ENCODE measurements at places on chromosomes 3 and 15. TPM values are rescaled to one million over a fixed set of nuclear protein-coding genes. Genes with fewer than 3 reads are reported as not detected.

DNA sequence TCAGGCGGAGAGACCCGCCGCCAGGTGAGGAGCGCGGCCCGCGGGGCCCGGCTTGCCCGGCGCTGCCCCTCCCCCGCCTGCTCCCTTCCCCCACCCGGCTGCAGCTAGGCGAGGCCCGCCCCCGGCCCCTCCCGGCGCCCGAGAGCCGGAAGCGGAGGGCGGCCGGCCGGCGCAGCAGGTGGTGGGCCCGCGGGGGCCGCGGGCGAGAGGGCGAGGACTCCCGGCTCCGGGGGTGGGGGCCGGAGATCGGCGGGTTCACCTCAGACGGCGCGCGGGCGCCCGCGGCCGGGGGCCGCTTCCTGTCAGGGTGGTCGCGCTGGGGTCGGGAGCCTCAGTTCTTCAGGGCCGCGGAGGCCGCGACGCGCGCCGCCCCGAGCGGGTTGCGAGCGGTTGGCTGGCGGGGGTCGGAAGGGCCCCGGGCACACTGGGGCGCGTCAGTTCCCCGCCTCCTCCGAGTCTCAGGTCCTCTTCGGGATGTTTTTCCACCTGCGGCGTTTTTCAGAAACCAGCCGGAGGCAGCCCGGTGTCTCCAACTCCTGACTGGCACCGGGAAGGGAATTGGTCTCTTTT is 395 bp downstream of the ZFAND6 start:
- no peak for DNase-seq
- no peaks in the 10 kb centered on the region for H3K27me3 ChIP-seq
- H3K4me3 ChIP-seq, result peak overlapping the region; percentile 83
- no peaks in the 10 kb centered on the region for H3K36me3 ChIP-seq
- H3K4me1 ChIP-seq, result peaks cover 25% of the 10 kb centered on the region

DNA sequence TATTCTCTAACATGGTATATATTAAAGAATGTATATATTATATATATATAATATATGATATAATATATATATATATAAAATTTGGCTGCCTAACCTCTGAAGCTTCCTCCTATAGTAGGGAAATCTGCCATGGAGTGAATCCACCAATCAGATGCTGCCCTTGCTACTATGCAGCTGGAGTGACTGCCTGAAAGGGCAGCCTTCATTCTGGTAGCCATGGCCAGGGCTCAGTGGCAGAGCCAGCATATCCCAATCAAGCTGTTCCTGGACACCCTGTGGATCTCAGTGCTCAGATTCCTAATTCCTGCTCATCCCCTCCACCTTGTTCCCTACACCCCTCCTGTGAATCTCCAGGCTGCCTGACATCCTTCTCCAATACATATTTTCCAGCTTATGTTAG is 2.2 kb upstream of the SH3GL3 start:
- H3K27me3 ChIP-seq, result no peaks in the 10 kb centered on the region
- no peak overlapping the region for H3K27ac ChIP-seq
- H3K4me3 ChIP-seq, result no peak overlapping the region
- no peak for DNase-seq
- H3K36me3 ChIP-seq, result no peaks in the 10 kb centered on the region

GRCh38 chr15:91522605-91523332 is 330.7 kb upstream of the SLCO3A1 start:
- peaks cover 5% of the 10 kb centered on the region for H3K4me1 ChIP-seq
- H3K36me3 ChIP-seq, result no peaks in the 10 kb centered on the region
- DNase-seq, result no peak
- no peak overlapping the region for H3K27ac ChIP-seq

DNA sequence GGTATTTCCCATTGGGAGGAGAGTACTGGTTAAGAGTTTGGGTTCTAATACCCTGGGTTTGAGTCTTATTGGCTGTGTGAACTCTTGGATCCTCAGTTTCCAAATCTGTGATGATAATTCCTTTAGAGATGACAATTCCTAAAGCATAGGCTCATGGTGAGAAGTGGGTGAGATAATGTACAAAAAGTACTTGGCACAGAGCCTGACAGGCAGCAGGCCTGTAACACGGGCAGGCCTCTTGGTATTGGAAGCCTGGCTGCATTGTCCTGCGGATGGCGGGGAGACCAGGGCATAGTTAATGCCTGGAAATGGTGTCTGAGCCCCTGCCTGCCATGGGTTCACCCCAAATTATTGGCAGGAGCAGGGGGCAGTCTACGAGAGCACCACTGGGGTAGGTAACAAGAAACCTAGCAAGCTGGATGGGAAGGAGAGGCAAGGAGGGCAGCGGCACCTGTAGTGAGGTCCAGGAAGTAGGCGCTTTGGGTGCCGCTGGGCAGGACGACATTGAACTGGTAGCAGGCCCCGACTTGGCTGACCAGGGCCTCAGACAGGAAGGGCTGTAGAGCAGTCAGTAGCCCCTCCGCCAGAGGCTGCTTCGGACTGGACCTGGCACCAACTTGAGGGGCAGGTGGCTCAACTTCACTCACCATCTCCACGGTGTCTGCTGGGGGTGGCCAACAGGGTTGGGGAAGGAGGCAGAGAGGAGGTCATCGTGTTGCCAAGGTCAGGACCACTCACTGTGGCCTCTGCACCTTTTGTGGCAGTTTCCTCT is 7.7 kb downstream of the STOML1 start:
- H3K36me3 ChIP-seq, result no peaks in the 10 kb centered on the region
- no peaks in the 10 kb centered on the region for H3K4me1 ChIP-seq
- no peaks in the 10 kb centered on the region for H3K27me3 ChIP-seq
- H3K27ac ChIP-seq, result no peak overlapping the region
- DNase-seq, result no peak

Gene ZBBX
- total RNA-seq, result not detected

Gene ADAMTS9
- total RNA-seq, result 9.9 TPM

- DNase-seq, result no peak
- H3K27ac ChIP-seq, result no peak overlapping the region
- no peaks in the 10 kb centered on the region for H3K27me3 ChIP-seq
- H3K4me1 ChIP-seq, result no peaks in the 10 kb centered on the region
- no peaks in the 10 kb centered on the region for H3K36me3 ChIP-seq
These were observed 159.4 kb downstream of the ATP10A start for GRCh38 chr15:25703726-25704125.

- no peaks in the 10 kb centered on the region for H3K4me1 ChIP-seq
- no peaks in the 10 kb centered on the region for H3K36me3 ChIP-seq
- no peak overlapping the region for H3K4me3 ChIP-seq
- H3K27me3 ChIP-seq, result no peaks in the 10 kb centered on the region
- DNase-seq, result no peak
These were observed 120.3 kb downstream of the CLSTN2 start for GRCh38 chr3:140055092-140055791.

Gene IL5RA
- total RNA-seq, result not detected

- no peak for DNase-seq
- H3K27me3 ChIP-seq, result no peaks in the 10 kb centered on the region
- H3K27ac ChIP-seq, result no peak overlapping the region
- H3K36me3 ChIP-seq, result no peaks in the 10 kb centered on the region
These were observed 110.1 kb upstream of the SKOR1 start for GRCh38 chr15:67715170-67715569.

DNA sequence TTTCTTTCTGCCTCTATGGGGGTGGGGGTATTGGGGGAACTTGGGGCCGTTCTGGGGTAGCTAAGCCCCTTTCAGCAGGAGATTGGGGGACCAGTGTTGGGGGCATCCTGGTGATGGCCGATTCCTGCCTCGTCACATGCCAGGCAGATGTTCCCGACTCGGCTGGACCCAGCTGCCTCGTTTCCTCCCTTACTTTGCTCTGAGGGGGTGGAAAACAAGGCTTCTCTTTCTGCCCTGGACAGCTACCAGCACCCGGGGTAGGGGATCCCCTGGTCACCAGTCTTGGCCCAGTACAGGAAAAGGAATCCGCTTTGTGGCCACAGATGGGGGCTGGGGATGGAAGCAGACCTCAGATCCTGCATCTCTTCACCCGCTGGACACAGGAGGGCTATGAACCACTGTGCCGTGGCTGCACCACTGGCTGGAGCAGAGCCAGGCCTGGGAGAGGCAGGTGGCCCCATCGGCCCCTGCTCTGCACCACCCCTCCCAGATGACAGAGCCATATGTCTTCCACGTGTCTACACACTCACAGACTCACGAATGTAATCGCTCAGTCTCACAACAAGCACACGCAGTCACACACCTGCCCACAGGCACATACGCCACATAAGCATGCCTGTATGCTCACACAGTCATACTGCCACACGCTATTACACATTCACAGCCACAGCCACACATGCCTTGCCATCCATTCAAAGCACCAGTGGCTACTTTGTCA is 12.4 kb downstream of the SNX33 start:
- DNase-seq, result no peak
- H3K4me3 ChIP-seq, result no peak overlapping the region
- peaks cover 5% of the 10 kb centered on the region for H3K36me3 ChIP-seq
- H3K27me3 ChIP-seq, result no peaks in the 10 kb centered on the region
- no peak overlapping the region for H3K27ac ChIP-seq
- H3K4me1 ChIP-seq, result peaks cover 30% of the 10 kb centered on the region

Gene CD86
- total RNA-seq, result 0.97 TPM

Gene TTLL13
- total RNA-seq, result not detected

- DNase-seq, result no peak
- H3K27me3 ChIP-seq, result no peaks in the 10 kb centered on the region
- no peaks in the 10 kb centered on the region for H3K4me1 ChIP-seq
- H3K27ac ChIP-seq, result no peak overlapping the region
These were observed 148.4 kb downstream of the APBA2 start for GRCh38 chr15:29034151-29034550.

DNA sequence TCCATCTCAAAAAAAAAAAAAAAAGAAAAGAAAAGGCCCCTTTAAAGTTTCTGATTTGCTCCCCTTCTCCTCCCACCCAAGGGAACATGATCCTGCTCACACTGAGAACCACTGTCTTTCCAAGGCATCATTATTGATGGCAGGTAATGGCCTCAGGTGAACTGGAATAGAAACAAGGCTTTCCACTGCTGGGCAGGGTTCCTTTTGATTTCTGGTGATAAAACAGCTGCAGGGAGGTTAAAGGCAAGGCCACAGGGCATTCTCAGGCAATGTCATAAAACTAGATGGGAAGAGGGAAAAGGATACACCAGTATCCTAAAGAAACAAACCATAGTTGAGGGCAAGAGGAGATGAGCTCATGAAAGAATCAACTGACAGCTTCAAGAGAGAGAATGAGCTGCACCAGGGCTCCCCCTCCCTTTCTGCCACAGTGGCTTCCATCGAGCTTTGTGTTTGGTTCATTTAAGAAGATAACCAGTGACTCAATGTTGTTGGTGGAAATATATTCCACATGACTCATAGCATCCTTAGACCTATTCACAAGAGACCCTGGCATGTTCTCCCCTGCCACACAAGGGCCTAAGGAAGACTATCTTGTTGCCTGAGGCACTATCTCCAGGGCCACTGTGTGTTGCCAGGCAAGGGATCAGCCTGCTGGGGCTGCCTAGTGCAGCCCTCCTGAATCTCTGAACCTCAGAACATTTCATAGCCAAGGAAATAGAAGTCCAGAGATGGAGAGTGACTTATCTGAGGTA is 86.4 kb downstream of the WDR76 start:
- H3K27me3 ChIP-seq, result no peaks in the 10 kb centered on the region
- no peaks in the 10 kb centered on the region for H3K36me3 ChIP-seq
- no peaks in the 10 kb centered on the region for H3K4me1 ChIP-seq
- DNase-seq, result no peak
- H3K27ac ChIP-seq, result no peak overlapping the region

GRCh38 chr3:158165730-158166129 is 55.8 kb downstream of the RSRC1 start:
- H3K27ac ChIP-seq, result no peak overlapping the region
- DNase-seq, result no peak
- H3K36me3 ChIP-seq, result no peaks in the 10 kb centered on the region
- H3K4me1 ChIP-seq, result no peaks in the 10 kb centered on the region
- H3K27me3 ChIP-seq, result no peaks in the 10 kb centered on the region

Gene SLC28A1
- total RNA-seq, result 55.8 TPM

DNA sequence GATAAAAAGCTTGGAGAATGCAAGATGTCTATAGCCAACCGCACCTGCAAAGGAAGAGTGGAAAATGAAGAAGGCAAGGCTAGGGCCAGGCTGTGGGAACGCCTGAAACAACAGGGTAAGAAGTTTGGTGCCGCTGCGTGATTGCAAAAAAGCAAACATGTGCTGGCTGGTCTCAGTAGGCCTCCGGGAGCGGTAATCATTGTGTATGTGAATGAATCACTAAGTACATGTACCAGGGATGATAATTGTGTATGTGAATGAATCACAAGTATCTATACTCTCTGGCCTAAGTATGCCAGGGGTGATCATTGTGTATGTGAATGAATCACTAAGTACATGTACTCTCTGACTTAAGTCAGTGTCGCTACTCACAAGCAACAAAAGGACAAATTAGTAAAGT is 40.3 kb upstream of the PARL start:
- no peak overlapping the region for H3K27ac ChIP-seq
- H3K4me1 ChIP-seq, result no peaks in the 10 kb centered on the region
- no peaks in the 10 kb centered on the region for H3K27me3 ChIP-seq
- H3K4me3 ChIP-seq, result no peak overlapping the region

Gene REC114
- total RNA-seq, result not detected

Gene TMEM87A
- total RNA-seq, result 16.1 TPM

Gene CFAP20DC
- 2.7 TPM for total RNA-seq

DNA sequence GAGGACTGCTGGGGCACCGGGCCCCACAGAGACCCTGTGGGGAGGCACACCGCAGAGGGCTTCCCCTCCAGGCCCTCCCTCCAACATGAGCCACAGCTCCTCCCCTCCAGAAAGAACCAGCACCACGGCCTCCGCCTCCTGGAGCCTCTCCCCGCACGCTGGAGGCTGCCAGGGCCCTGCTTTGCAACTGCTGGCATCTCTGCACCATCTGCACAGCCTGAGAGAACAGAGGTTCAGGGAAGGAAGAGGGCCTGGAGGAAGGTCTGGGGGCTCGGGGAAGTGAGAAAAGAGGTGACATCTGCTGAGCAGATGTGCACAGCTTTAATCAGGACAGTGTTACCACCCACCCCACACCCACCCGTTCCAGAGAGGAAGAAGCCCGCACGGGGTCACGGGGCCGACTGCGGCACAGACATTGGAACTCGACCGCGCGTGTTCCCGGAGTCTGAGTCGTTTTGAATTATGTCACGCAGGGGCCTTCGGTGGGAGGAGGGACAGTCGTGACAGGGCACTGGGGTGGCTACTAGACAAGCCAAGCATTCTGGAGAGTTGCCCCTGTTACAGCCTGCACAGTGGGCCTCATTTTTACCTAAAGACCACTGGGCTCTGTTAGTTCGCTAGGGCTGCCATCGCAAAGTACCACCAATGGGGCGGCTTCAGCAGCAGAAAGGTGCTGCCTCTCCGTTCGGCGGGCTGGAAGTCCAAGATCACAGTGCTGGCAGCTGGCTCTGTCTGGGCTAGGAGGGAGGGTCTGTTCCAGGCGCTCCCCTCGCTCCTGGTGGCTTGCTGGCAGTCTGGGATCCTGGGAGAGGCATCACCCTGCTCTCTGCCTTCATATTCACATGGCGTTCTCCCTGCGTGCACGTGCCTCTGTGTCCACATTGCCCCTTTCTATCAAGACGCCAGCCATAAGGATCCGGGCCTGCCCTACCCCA is 194.8 kb downstream of the XXYLT1 start:
- H3K27ac ChIP-seq, result no peak overlapping the region
- no peak overlapping the region for H3K4me3 ChIP-seq
- no peaks in the 10 kb centered on the region for H3K36me3 ChIP-seq
- no peaks in the 10 kb centered on the region for H3K4me1 ChIP-seq

Gene THSD4
- total RNA-seq, result 18.4 TPM

Data from right lobe of liver (tissue), 6 donors.